ENCODE measurements at places on chromosomes 3 and 15.
A peak's percentile ranks its signal among the peaks of the same experiment; 100 is the strongest.

DNA sequence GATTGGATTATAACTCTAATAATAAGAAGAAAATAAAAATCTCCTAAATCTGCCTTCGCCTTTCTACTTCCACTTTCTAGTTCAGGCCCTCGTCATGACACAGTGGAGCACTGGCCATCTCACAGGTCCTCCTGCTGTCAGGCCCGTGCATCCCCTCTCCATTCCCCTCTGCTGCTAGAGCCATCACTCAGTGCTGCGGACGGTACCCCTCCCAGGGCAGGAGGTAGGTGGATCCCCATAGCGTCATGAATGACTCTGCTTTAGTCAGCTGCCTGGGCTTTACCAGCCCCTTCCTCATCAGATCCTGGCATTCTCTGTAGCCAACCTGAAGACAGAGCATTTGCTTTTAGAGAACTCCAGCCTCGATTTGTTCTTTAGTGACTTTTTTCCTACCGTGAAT lies 12.0 kb upstream of the PPP1R2 start:
- DNase-seq, result peak; percentile 28

DNA sequence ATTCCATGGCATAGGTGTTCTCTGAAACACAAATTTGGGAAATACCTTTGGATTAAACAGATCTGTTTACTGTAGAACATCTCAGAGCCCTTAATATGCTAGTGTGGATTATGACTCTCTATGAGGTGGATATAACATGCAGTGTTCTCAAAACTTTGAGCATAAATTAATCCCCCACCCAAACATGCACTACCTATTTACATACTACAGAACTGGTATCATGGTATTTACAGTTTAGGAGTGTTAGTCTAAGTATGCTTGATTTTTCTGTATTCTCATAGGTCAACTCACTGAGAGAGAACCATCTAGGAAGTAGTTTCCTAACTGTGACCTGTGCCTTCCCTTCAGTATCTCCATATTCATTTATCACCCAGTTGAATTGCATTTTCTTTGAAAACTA lies 30.9 kb upstream of the ZNF609 start:
- DNase-seq, result no peak

- no peak for DNase-seq
Observed at GRCh38 chr15:90816401-90817116, 51.8 kb upstream of the FURIN start.

GRCh38 chr3:113097960-113098447 lies 107.2 kb downstream of the GTPBP8 start:
- no peak for DNase-seq

- DNase-seq, result no peak
Observed at GRCh38 chr3:126304704-126305103, 52.5 kb downstream of the KLF15 start.

- DNase-seq, result no peak
Observed at GRCh38 chr15:50939911-50940310, 31.4 kb downstream of the AP4E1 start.

- no peak for DNase-seq
Observed at GRCh38 chr3:103440539-103441203, 1005.9 kb downstream of the ZPLD1 start.

DNA sequence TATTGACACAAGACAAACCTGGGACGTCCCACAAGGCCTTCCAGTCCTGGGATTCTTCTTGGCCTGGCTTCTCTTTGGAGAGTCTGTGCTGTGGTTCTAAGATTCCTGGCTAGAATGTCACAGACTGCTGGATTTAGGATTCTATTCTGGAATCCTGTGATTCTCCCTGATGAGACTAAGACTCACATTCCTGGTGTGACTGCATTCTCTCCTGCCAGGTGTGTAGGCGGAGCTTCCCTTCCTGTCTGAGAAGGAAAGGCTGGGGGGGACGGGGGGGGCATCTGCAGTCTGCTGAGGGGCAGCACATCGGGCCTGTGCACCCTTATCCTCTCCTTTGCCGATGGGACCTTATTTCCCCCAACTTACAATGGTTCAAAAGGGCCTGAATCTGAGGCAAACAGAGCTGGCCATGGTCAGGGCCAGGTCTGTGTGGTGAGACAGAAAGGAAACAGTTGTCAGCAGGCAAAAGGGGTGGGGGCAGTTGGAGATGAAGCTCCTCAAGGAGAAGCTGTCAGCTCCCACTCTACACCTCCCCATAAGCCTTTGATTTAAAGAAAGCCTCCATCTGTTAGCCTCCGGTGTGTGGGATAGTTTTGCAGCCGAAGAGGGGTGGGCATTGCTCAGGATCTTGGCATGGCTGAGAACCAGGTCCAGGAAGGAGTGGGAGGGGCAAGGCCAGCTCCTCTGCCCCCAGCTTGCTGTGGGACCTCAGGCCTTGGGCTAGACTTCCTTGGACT lies 30.9 kb downstream of the VIPR1 start:
- DNase-seq, result no peak

DNA sequence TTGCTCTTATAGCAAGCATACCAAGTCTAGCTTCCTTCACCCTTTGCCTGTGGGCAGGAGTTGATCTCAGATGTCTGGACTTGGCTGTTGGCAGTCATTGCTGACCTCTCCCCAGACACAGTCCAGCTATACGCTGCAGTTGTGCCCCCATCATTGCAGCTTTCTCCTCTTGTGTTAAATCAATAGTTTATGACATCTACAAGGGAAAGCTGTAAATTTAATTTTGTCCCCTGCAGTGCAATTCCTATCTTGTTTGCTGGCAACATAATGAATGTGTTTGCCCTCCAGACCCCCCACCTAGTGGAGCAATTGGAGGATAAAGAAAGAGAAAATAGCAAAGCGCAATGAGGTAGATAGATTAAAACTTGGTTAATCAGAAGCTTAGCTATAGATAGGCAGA lies 280.2 kb downstream of the LSAMP start:
- no peak for DNase-seq

- no peak for DNase-seq
Observed at GRCh38 chr3:190458040-190458439, 8.3 kb upstream of the TMEM207 start.
